ENCODE measurements at places on chromosomes 3 and 15.

DNA sequence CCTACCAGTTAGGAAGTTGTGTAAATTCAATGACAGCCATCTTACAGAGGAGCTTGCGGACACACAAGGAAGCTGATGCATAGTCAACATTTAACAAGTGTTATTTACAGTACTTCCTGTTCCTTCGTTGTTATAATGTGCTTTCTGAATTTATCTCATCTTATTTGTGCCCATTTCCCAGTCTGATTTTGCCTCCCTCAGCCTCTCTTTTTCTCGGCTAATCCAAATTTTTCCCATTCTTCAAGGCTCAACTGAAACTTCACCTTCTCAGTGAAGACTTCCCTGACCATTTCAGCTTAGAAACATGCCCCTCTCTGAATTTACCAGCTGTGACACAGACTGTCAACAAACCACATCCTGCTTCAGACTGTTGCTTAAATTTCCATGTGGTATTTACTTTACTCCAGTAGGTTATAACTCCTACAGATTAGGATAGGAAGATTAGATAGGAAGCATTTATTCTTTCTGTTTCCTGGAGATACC, 55.7 kb upstream of the CP start:
- no peak for DNase-seq

- no peak for DNase-seq
These were observed 252.5 kb downstream of the CDIN1 start for GRCh38 chr15:36831904-36832287.

- peak; percentile 62 for DNase-seq
These were observed at the start of gene GCHFR for GRCh38 chr15:40763801-40764628. GCHFR (plus strand) TSS chr15:40764068; CDS start chr15:40764181, 113 bp downstream.

DNA sequence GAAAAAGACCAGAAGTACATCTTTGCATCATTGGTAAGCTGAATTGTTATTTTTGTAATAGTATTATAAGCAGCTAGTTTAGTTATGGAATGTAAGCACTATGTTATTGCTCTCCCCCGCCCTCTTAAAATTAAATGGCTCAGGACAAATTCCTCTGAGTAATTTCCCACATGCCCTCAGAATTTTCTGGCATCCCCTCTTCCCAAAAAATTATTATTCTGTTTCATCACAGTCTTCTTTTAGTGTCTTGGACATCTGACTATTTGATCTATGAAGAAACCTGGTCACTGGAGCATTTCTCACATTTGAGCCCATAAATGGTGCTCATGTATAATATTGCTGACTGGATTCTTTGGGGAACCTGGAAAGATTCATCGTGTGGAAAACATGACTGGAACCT, 68.3 kb downstream of the KLHL25 start:
- DNase-seq, result no peak

DNA sequence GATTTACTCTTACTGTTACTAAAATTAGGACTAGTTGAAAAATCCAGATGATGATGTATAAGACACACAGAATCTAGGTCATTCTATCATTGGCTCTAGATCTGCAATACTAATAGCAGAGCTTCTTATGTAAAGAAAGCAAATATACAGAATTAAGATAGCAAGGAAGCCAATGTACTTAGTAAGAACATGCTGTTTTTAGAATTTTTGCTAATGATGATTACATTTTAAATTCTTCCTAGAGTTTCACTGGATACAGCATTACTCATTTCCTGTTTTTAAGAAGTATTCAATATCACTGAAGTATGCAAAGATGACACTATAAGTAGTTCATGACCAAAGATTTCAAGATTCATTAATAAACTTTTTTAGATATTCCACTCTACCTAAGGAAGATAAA, 60.7 kb downstream of the CFAP20DC start:
- DNase-seq, result no peak

DNA sequence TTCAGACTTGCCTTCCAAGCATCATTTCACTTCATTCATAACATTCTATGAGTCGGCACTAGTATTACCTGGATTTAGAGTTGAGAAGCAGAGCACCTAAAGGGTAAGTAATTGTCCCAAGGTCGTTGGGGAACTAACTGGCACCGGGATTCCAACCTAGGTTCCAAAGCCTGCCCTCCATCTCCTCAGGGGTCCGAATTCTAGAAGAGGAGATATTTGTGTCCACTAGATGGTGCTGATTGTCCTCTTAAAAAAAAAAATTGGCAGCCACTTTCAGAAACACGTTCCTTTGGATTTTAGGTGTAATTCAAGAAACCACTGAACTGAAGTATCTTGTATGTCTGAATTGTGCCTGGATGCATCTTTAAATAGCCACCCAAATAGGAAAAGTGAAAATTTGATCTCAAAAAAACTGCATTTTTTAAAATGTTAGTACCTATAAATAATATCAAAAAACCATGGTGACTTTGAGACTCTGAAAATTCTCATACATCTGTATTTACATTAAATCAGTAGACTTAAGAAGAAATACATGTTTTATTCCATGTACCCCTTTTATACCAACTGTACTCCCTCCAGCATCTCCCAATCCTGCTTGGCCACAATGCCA, 3.9 kb upstream of the FSIP1 start:
- no peak for DNase-seq

DNA sequence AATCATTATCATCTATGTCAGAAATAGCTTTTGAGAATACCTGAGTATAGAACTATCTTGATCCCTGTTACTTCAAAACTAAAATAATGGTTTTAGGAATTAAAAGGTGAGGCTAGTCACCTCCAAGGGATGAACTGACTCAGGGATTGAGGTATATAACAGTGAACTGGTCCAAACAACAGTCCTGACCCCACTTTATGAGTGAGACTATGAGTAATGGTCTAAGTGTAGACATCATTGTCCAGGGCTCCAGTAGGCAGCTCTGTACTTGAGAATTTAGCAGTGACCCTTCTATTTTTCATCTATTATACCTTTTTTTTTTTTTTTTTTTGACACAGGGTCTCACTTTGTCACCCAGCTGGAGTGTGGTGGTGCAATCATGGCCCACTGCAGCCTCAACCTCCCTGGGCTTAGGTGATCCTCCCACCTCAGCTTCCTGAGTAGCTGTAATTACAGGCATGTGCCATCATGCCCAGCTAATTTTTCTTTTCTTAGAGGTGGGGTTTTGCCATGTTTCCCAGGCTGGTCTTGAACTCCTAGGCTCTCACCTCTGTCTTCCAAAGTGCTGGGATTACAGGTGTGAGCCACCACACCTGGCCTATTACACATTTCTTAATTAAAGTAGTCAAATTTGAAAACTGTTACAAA, 36.3 kb downstream of the MLH1 start:
- no peak for DNase-seq

GRCh38 chr3:42691816-42692666, 6.7 kb downstream of the KLHL40 start:
- DNase-seq, result no peak

GRCh38 chr3:170988378-170988777, 38.1 kb downstream of the SLC2A2 start:
- DNase-seq, result no peak

DNA sequence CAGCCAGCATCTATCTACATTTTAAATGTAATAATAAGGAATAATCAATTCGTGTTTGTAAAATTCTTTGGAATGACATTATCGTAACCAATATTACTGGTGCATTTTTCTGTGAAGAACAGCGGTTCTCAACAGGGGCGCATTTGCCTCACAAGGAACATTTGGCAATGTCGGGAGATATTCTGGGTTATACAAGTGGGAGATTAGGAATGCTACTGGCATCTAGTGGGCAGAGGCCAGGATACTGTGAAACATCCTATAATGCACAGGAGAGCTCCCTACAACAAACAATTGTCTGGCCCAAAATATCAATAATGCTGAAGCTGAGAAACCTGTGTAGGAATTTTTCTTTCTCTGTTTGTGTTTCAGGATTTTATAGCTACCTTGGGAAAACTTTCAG, 25.0 kb downstream of the ACP3 start:
- DNase-seq, result no peak

DNA sequence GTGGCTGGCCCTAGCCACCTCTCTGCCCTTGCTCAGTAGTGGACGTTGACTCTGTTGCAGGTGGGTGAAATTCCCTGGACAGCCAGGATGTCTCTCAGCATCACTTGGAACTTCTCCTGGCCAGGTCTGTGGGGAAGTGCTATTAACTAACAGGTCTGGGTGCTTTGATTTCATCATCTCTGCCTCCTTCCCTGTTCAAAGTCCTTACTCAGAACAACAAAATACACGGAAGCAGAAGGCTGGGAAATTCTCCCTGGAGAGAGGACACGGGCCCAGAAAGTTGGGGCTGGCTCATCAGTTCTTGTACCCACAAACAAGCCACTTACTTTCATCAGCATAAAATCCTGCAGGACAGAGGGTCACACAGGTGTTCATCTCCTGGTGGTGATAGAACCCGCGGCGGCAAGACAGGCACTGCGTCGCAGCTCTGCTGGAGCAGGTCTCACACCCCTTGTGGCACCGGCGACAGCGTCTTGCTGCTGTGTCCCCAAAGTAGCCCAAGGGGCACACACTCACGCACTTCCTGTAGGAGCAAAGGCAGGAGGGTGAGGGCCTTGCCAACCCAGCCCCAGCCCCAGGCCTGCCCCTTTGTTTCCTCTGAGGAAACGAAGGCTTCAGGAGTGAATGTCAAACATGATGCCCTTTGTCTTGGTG, 29.6 kb upstream of the SNRPA1 start:
- DNase-seq, result no peak

DNA sequence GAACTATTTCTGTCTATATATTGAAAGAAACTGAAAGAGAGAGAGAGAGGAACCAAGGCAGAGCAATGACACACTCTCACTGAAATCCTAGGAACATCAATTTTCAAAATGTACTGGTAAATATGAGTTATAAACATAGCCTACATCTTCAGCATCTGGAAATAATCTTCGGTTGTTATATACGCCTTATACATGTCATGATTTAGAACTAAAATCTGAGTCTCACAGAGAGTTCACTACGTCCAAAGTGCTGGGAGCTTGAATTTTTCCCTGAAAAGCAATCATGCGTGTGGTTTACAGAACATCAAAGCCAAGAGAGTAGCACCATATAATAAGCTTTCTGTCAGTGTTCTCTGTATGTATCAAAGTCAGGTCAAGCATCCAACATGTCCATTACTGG, 420.0 kb upstream of the CBLB start:
- no peak for DNase-seq

- DNase-seq, result no peak
These were observed 4.1 kb upstream of the PAK6 start for GRCh38 chr15:40234783-40235182.

DNA sequence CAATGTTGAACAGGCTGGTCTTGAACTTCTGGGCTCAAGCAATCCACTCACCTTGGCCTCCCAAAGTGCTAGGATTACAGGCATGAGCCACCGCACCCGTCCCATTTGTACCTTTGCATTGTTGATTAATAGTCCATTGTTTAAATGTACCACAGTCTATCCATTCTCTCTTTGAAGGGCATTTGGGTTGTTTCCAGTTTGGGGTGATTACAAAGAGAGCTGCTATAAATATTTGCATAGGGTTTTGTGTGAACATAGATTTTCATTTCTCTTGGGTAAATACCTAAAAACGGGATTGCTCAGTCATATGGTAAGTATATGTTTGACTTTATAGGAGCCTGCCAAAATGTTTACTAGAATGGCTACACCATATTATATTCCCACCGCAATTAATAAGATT, 13.7 kb upstream of the PTPRG start:
- no peak for DNase-seq

- DNase-seq, result no peak
These were observed 280.6 kb downstream of the ARRDC4 start for GRCh38 chr15:98241032-98241554.

DNA sequence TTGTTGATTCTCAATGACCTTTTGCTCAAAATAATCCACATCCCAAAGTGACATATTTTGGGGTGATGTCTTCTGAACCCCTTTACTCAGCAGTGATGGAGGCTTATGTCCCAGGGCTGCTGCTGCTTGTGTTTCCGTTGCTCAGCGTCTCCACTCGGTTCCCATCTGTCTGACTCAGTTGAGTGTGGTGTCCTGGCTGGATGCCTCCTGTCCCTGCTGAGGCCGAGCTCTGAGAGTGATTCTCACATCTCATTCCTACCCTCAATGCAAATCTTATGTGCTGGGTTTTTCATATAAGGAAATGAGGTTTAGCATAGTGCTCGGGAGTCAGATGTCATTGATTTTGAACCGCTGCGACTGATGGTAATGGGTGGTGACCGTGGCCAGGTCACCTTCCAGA, 247.4 kb downstream of the GABRG3 start:
- no peak for DNase-seq

- DNase-seq, result no peak
These were observed 9.8 kb upstream of the PRR23E start for GRCh38 chr3:127182848-127183714.

- no peak for DNase-seq
These were observed 53.4 kb downstream of the CHDH start for GRCh38 chr3:53792866-53793265.

DNA sequence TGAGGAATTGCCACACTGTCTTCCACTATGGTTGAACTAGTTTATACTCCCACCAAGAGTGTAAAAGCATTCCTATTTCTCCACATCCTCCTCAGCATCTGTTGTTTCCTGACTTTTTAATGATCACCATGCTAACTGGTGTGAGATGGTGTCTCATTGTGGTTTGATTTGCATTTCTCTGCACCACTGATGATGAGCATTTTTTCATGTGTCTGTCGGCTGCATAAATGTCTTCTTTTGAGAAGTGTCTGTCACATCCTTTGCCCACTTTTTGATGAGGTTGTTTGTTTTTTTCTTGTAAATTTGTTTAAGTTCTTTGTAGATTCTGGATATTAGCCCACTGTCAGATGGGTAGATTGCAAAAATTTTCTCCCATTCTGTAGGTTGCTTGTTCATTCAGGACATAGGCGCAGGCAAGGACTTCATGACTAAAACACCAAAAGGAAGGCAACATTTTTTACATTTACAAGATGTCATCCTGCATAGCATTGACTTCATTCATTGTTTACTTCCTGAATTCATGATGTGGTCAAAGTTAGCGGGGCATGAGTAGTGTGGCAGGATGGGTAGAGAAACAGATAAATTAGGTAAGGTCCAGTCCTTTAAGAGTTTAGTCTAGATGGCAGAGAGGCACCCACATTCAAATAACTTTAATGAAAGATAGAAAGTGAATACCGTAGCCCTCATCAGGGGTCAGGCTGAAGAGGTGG, 45.1 kb upstream of the LPP start:
- no peak for DNase-seq

- DNase-seq, result no peak
These were observed 6.8 kb downstream of the LTK start for GRCh38 chr15:41506796-41507341.

GRCh38 chr15:57885435-57885834, 178.9 kb downstream of the POLR2M start:
- no peak for DNase-seq

DNA sequence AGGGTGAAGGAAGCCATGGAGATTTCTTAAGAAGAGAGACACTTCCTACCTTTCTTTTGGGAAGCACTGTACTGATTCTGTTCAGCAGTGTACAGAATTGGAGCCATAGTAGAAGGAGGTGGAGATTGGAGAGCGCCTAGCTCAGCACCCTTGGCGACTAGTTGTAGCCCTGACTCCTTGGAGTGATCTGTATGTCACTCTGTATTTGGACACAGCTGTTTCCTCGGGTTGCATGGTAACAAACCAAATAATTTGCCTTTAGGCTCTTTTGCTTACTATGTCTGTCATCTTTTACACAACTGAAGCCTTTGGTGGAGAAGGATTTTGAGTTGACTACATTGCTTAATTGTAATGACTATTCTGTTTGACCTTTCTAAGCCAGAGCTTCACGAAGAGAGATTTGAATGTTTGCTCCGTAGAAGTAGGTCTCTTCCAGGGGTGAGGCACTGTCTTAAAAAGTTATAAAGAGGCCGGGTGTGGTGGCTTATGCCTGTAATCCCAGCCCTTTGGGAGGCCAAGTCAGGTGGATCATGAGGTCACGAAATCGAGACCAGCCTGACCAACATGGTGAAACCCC, 77.1 kb downstream of the AKAP13 start:
- no peak for DNase-seq

- DNase-seq, result no peak
These were observed 12.1 kb downstream of the KBTBD13 start for GRCh38 chr15:65088643-65089021.

All from activated CD8-positive, alpha-beta memory T cell treated with anti-CD3 and anti-CD28 coated beads, Interleukin-2, amount 50 U/mL, for 4 hours (primary cell).